ENCODE measurements at places on chromosomes 11 and 22.

DNA sequence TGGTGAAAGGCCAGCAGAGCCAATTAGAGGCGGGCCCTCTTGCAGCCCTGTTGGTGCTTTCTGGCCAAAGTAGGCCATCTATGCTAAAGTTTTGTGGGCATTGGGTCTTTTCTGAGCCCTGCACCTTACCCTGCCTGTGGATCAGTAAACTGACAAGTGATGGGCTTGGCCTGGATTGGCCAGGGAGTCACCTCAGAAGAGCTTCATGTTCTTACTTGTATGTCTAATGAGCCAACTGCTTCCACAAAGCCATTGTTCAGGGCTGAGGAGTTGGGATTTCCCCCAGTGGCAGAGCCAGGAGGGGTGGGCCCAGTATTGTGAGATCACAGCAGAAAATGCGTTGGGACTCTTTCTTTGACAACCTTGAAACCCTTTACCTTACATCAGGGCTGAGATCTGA is 90.4 kb downstream of the CWC15 start:
- no peak for DNase-seq

- no peak for DNase-seq
Observed at GRCh38 chr11:100663583-100663982, 23.5 kb upstream of the ARHGAP42 start.

- DNase-seq, result no peak
Observed at GRCh38 chr11:64586366-64586765, 4.7 kb upstream of the SLC22A12 start.

- DNase-seq, result no peak
Observed at GRCh38 chr11:111397034-111397433, 18.0 kb upstream of the POU2AF1 start.

DNA sequence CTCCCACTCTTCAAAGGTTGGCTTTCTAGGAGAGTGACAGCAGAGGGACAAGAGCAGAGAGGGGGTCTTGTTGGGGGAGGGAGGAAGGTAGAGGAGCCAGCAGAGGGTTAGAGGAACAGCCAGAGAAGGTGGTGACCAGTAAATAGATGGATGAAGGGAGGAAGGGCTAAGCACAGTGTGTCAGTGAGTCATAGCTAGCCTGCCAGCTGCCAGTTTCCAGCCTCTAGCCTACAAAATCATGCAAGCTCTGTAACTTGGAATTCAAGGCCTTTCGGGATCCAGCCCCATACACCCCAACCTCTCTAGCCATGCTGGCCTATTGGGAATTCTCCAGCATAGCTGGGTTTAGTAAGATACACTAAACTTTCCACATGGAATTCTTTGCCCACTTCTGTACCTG is 147.4 kb upstream of the TEAD1 start:
- DNase-seq, result no peak

- DNase-seq, result no peak
Observed at GRCh38 chr11:119038884-119039283, 8.2 kb upstream of the SLC37A4 start.

- DNase-seq, result no peak
Observed at GRCh38 chr11:45185228-45185729, 38.8 kb downstream of the PRDM11 start.

GRCh38 chr11:86807360-86807759 is 7.0 kb downstream of the PRSS23 start:
- no peak for DNase-seq

DNA sequence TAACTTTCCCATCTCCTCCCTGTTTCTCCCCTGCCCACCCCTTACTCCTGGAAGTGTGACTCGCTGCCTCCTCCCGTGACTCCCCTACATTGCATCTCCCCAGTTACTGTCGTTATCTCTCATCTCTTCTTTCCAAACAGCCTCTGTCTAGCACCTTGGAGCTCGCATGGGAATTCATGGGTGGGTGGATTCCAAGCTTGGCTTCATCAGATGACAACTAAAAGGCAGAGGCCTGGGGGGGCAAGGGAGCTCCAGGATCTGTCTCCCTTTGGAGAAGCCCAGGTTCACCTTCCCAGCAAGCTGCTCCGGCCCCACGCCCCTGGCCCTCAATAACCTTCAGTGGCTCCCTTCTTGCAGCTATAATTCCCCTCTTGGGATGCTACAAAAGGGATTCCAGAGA is 6.9 kb upstream of the CCND1 start:
- DNase-seq, result no peak

DNA sequence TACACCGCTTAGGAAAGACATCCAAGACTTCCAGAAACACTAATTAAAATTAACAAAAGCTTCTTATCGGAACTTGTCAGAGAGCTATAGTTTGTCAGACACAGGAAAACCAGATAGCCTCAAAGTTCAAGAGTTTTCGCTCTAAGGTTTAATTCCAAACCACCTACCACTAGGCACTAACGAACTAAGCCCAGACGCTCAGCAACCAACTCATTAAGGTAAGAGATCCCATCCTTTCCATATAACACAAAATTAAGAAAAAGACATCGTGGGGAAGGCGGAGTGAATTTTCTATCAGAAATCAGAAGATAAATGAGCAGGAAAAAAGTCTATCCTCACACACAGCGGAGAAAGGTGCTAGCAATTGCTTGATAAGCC is 382 bp downstream of the IMMP1L start:
- no peak for DNase-seq

DNA sequence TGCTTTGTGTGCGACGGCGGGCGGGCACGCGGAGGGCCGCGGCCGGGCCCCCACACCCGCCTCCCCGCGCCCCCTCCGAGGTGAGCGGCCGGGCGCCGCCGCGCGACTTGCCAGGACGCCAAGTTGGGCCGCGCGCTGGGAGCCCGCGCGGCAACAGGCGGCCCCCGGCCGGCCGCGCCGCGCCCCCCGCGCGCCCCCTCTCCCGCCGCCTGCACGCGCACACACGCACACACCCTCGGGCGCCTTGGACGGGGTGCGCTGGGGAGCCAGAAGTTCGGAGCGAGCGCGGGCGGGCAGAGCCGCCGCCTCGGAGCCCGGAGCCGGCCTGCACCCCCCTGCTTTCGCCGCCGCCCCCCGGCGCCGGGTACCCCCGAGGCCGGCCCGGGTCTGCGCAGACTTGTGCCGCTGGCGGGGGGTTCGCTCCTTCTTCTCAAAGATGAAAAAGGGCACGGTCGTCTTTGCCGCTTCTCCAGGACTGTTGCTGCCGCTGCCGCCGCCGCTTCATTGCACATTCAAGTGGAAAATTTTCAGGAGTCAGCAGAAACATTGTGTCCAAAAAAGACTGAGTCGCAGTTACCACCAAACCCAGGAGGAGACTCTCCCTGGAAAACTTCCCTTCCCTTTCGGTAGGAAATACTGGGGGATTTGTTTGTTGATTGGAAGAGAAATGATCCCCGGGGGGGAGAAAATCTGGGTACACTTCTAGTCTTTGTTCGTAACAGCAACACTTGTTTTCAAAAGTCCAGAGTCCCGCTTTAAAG is 895 bp downstream of the TEAD1 start:
- DNase-seq, result no peak

DNA sequence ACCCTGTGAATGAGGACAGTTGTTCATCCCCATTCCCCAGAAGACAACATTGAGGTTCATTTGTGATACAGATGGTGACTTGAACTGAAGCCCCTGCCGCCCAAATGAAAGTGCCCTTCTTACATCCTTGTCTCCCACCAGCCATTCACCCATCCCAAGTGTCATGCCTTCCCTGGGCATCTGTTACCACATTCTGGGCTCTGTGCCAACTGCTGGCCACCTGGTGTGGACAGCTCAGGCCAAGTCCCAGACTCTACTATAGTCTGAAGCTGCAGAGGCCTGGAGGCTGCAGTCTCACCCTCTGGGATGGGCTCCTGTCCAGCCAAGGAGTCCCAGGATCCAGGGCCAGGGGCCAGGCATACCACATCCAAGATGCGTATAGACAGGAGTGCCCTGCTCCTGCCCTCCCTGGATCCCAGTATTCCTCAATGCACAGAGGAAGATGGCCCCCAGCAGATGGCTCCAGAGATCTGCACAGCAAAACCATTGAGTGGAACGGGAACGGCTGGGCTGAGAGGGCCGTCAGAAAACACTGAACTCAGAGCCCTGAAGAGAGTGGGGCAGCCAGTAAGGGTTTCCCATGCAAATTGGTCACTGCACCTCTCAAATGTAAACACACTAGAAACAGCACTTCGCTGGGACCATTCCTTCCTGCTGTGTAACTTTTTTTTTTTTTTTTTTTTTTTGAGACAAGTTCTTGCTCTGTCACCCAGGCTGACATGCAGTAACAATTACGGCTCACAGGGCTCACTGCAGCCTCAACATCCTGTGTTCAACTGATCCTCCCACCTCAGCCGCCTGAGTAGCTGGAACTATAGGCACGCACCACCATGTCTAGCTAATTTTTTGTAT is 22.8 kb downstream of the ARRB1 start:
- DNase-seq, result no peak

GRCh38 chr11:8339592-8340022 is 75.9 kb upstream of the LMO1 start:
- no peak for DNase-seq

Data from smooth muscle cell of the brain vasculature (primary cell).